ENCODE measurements at places on chromosomes 13 and 19. TPM values are rescaled to one million over a fixed set of nuclear protein-coding genes. Genes with fewer than 3 reads are reported as not detected.

The DIRAS1 gene
- 3.1 TPM for polyA plus RNA-seq

The TNNT1 gene
- polyA plus RNA-seq = 35.5 TPM

The KEAP1 gene
- polyA plus RNA-seq = 85.5 TPM

The SULT2A1 gene
- 0.09 TPM for polyA plus RNA-seq

The SIAH3 gene
- polyA plus RNA-seq = 2.5 TPM

The PODNL1 gene
- polyA plus RNA-seq = not detected

The PNMA8B gene
- 4.1 TPM for polyA plus RNA-seq

The SF3A2 gene
- polyA plus RNA-seq = 111 TPM

The ATP4B gene
- not detected for polyA plus RNA-seq

The FBXO17 gene
- 65.3 TPM for polyA plus RNA-seq

The ZNF260 gene
- 17.5 TPM for polyA plus RNA-seq

The C19orf81 gene
- 42.2 TPM for polyA plus RNA-seq

The TMEM238 gene
- polyA plus RNA-seq = 1.7 TPM

The ZNF221 gene
- 3.7 TPM for polyA plus RNA-seq

The WDR62 gene
- 2.1 TPM for polyA plus RNA-seq

The IGFL3 gene
- polyA plus RNA-seq = 0.37 TPM

The NTF4 gene
- 17.0 TPM for polyA plus RNA-seq

The KLK14 gene
- polyA plus RNA-seq = not detected

The RAB8A gene
- polyA plus RNA-seq = 87.3 TPM

The CYP4F3 gene
- not detected for polyA plus RNA-seq
